Activated naive CD4-positive, alpha-beta T cell (primary cell): ENCODE measurements at places on chromosomes 11 and 22.
A peak's percentile ranks its signal among the peaks of the same experiment; 100 is the strongest.

GRCh38 chr11:44275961-44276550 is 33.9 kb downstream of the ALX4 start:
- no peak for DNase-seq

GRCh38 chr11:61958590-61958989 is 8.4 kb downstream of the BEST1 start:
- no peak for DNase-seq

DNA sequence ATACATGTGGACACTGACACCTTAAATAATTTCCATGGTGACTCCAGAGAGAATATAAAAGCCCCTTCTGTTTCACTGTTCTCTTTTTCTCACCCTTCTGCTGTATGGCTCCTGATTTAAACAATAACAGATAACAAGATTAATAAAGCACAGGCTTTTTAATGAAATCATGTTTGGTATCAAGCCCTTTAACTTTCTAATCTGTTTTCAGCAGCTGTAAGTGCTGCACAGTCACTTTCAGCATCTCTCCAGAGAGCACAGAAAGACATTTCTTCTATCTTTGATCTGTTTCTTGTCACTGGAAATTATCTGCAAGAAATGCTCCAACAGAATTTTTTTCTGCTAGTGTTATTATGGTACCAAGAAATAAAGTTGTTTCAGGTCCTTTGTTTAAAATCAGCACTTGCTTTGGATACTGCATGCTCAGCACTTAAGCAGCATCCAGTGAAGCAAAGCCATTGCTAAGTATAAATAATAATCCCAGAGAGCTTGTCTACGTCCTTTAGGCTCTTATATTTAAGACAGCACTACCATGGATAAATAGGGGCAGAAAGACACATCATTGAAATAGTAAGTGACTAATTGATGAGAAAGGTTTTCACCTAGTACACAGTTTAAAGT is 134.2 kb upstream of the CARD18 start:
- no peak for DNase-seq

- DNase-seq = no peak
These were observed 454.4 kb downstream of the NTM start for GRCh38 chr11:131824771-131825170.

DNA sequence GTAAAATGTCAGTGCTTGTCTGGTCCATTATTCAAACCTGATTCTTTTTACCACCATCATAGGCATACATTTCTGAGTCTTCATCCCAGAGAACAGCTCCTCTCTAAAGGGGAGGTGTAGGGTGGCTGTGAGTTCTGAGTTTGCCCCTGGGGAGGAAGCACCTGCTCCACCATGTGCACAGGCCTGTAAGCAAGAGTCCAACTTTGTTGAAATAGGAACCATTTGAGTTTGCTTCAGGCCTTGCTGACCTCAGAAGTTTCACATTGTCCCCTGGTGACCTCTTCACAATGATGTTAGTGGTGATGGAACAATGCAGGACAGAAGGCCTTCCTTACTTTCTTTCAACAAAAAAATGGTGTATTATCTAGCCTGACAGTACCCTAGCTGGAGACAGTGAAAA is 54.6 kb upstream of the TOP3B start:
- no peak for DNase-seq

DNA sequence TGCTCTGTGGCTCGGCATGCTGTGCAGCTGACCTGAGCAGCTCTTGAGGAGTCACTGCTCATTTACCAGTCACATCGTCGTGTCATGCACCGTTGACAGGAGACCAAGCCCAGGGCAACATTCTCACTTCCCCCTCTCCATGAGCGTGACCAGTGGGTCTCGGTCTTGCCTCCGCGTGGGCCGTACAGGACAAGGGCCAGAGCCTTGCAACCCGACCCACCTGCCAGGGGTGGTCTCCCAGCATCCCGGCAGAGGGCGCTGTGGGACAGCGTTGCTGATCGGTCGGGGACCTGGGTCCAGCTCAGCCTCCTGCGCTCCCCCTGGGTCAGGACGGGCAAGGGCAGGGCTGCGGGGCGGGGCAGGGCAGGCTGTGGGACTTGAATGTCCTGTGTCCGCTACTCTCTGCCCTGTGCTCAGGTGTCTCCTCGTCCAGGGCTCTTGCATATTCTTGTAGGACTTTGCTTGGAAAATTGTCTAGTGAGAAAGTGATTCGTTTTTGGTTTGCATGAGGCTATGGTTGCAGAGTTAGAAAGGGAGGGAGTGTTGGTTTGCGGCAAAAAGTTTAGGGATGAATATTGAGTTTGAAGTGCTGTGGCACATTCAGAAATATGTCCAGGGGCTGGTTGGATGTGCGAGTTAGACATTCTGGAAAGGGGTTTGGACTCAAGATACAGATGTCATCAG is 16.2 kb downstream of the EIF4G2 start:
- peak; percentile 79 for DNase-seq

GRCh38 chr11:108435066-108435465 is 32.3 kb downstream of the C11orf65 start:
- no peak for DNase-seq

DNA sequence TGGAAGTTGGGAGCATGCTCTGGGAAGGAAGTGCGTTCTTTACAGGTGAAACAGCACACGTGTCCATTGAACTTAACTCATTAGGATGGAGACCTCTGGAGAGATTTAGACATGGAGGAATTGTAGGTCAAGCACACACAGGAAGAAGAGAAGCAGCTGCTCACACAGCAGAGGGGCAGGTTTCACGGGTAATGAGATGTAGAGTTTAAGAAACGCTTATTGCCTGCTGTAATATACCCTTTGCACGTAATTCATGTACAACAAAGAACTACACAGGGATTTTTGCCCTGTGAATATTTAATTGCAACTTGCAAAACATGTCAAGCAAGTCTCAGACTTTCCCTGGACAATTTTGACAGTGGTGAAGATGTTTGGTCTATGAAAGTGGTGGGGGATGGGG is 508.0 kb downstream of the OPCML start:
- DNase-seq = no peak

- no peak for DNase-seq
These were observed 154.2 kb downstream of the DLG2 start for GRCh38 chr11:85472953-85473352.

DNA sequence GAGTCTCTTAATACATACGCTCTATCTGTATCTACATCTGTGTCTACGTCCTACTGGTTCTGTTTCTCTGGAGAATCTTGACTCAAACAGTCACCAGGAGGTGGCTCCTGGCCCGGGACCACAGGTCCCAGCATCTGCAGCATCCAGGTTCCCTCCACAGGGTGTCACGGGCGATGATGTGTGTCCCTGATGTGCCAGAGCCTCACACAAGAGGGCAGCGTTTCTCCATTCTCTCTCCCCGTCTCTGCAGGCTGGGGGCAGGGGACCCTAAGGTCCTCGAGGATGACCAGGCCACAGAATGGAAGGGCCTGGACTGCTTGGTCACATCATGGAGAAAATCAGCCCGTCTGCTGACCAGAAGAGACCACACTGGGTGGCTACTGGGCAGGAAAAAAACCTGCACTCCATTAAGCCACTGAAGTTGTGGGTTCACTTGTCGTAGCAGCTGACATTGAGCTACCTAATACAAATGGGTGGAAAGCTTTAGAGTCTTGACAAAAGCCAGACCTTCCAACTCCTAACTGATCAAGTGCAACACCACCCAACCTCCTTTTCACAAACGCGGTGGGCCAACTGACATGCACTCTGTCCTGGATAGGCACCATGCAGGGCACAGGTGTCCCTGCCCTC is 392.5 kb downstream of the CTTN start:
- no peak for DNase-seq

- no peak for DNase-seq
These were observed 129.4 kb downstream of the ARHGAP20 start for GRCh38 chr11:110582728-110583432.

GRCh38 chr11:74721479-74721835 is 9.8 kb downstream of the CHRDL2 start:
- no peak for DNase-seq
